Activated T-cell treated with anti-CD3 and anti-CD28 coated beads for 1 hour (primary cell): ENCODE measurements at places on chromosomes 11 and 22.

DNA sequence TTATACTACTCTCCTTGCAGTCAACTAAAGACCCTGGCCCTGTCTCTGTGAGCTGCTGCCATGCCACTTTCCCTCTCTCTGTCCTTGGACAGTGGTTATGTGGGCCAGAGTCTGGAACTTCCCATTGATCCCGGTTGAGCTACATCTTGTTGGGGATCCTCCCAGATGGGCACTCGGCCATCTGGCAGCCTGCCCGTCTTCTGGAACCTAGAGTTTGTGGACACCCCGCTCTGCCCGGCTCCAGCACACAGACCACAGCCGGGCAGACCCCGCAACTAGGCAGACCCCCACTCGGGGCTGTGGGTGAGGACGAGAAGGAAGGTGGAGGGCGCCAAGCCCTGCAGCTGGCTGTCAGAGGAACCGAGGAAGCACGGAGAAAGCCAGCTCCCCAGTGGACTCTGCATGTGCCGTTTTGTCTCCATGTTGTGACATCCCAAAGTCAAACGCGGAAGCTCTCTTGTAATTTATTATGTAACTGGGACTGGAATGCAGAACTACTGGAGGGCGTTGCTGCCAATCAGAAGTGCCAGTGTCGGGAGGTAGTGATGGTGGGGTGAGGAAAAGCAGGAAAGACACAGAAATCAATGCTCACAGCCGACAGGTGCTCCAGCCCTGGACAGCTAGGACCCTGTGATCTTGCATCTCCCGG is 207.7 kb downstream of the CEP164 start:
- DNase-seq, result no peak

DNA sequence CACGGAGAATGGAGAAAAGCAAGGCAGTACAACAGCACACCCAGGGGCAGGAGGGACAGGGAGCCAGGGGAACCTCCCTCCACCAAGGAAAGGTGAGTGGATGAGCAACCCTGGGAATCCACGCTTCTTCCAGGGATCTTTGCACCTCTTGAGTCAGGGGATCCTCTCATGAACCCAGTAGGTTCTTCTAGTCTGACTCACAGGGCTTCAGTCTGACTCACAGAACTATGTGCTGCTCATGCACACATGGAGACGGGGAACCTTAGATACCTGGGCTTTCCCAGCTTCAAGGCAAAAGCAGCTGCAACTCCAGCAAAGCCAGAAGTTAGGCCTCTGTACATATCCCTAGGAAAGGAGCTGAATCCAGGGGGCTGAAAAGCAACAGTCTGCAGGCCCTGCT is 1021.4 kb upstream of the TENM4 start:
- no peak for DNase-seq

DNA sequence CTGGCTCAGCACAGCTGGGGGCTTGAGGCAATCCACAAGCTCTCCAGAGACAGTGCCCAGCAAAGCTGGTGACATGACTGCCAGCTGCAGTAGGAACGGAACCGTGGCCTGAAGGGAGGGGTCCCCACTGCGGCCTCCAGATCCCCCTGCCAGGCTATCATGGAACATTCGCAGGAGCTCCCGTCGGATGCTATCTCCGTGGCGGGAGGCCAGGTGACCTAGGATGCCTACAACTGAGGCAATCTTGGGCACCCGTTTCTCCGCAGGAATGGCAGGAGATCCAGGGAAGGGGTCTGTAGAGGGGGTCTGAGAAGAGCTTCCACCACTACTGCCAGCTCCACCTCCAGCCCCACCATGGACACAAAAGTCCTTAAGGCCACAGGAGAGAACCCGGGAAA is 2.6 kb upstream of the GANAB start:
- DNase-seq, result no peak

- no peak for DNase-seq
Measured at GRCh38 chr11:2149460-2149859, 10.3 kb upstream of the IGF2 start.

- no peak for DNase-seq
Measured at GRCh38 chr22:37178350-37179125, 9.5 kb downstream of the C1QTNF6 start.

- no peak for DNase-seq
Measured at GRCh38 chr22:44314425-44315067, 1.8 kb upstream of the SHISAL1 start.

DNA sequence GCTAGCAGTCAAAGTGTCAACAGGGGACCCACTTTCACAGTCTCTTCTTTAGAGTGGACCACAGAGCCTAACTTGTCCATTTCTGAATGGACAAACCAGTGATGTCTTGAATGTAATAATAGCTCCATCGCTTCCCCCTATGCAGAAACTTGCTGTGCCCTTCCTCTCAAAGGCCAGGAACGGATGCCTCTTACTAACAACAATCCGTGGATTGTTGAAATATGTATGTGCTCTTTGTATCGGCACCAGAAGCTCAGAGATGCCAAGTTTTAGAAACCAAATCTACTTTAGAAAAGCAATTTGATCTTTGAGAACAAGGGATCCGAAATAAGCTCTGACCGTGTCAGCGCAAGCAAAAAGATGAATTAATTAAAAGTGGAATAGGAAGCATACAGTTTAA is 259.5 kb upstream of the POU2AF2 start:
- DNase-seq, result no peak

- no peak for DNase-seq
Measured at GRCh38 chr22:36467946-36468345, 13.5 kb downstream of the TXN2 start.

GRCh38 chr11:121452609-121453150 is at the start of gene SORL1-AS1:
Gene SORL1-AS1 (minus strand): TSS chr11:121452967.
- no peak for DNase-seq

DNA sequence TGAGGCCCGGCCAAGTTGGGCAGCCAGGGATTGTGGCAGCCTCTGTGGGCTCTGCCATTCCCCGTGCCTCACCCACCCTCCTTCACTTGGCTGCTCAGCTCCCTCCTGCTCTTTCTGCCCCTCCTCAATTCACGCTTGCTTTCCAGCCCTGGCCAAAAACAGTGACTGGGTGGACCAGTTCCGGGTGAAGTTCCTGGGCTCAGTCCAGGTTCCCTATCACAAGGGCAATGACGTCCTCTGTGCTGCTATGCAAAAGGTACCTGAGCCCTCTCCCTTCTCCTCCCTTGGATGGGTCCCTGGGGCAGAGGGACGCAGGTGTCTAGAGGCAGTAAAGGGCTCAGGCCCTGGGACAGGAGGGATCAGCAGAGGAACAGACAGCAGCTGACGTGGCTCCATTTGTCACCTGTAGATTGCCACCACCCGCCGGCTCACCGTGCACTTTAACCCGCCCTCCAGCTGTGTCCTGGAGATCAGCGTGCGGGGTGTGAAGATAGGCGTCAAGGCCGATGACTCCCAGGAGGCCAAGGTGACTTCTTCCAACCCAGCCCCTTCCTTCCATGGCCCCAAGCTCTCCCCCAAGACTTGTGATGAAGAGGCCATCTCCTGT is 2.7 kb downstream of the FREY1 start:
- no peak for DNase-seq

DNA sequence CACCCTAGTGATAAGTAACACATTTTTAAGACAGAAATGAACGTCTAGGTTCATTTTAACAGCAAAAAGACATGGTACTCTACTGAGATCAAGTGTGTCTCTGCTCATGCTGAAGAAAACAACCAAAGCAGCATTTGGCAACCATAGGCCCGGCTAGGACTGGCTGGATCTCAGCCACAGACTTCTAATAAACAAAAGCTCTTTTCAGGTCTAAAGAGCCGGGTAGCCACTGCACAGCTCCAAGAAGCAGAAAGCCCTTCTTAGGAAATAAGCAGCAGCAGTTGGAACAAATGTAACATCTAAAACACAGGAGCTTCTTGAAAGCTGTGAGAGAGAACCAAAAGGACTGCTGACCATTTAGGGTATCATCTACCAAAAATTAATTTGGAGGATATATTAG is 37.6 kb downstream of the PITPNB start:
- no peak for DNase-seq

GRCh38 chr11:17543574-17544180 is 539 bp downstream of the USH1C start:
- DNase-seq, result no peak

GRCh38 chr11:78577495-78577894 is 2.8 kb upstream of the NARS2 start:
- no peak for DNase-seq

- DNase-seq, result no peak
Measured at GRCh38 chr22:22673628-22674027, 29.2 kb downstream of the GGTLC2 start.

GRCh38 chr11:93579187-93579751 is 36.1 kb upstream of the SMCO4 start:
- DNase-seq, result no peak

DNA sequence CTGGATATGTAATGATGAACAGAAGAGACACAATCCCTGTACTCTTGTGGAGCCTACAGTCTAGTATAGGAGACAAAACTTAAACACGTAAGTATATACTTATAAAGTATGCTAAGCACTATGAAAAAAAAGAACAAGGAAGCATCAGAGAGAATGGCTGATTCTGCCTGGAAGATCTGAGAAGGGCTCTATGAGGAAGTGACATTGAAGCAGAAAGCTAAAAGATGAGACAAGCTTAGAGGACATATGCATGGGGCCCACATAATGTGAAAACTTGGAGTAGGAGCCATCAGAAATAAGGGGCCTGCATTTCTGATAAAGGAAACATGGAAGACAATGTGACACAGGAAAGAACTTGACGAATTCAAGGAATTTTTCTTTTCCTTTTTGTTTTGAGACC is 16.6 kb downstream of the SAA1 start:
- no peak for DNase-seq

DNA sequence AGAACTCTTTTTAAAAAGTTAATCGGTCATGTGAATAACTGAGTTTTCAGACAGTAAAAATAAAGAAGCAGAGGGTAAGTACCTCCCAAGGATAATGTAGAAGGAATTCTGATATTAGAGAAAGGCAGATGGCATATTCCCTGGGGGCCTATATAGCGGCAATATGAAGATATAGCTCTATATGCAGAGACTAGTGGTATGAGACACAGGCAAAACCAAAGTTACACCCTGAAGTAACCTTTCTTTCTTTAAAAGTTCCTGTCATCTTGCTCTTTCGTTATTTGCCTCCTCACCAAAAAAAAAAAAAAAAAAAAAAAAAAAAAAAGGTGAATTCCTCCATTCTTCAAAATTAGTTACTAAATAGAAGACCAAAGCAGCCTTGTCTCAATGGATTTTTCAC is 76.2 kb upstream of the ARHGAP32 start:
- DNase-seq, result no peak

DNA sequence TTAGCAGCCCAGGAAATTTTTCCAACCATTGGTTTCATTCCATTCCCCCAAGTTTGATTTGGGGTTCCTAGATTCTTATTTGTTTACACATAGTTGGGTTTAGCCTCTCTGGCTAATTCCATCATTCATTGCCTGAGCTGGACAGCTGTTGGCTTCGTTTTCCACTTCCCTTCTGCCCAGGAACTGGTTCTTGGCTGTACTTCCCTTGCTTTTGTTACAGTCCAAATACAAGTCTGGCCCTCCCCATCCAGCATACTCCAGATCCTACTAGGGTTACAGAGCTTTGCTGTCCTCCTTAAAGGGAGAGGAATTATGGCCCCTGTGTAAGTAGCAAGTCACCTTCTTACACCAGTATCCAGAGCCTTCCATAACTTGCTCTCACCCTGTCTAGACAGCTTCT is 356.3 kb downstream of the FAT3 start:
- DNase-seq, result no peak

DNA sequence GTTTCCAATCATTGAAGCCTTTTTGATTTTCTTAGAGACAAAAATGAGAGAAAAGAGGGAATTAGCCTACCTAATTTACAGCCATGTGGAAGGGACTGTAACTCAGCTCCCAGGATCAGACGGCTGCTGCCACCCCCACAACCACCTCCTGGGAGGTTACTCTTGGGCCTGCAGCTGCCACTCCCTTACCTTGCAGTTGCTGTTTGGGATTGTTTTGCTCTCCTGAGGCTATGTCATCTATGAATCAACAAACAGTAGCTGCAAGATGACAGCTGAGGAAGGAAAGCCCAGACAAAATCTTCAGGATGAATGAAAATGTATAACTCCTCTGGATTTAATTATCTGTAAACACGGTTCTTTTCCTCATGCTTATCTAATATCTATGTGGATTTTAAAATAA is 28.0 kb upstream of the ZC3H12C start:
- no peak for DNase-seq

- no peak for DNase-seq
Measured at GRCh38 chr11:108216988-108217387, 5.5 kb downstream of the NPAT start.

DNA sequence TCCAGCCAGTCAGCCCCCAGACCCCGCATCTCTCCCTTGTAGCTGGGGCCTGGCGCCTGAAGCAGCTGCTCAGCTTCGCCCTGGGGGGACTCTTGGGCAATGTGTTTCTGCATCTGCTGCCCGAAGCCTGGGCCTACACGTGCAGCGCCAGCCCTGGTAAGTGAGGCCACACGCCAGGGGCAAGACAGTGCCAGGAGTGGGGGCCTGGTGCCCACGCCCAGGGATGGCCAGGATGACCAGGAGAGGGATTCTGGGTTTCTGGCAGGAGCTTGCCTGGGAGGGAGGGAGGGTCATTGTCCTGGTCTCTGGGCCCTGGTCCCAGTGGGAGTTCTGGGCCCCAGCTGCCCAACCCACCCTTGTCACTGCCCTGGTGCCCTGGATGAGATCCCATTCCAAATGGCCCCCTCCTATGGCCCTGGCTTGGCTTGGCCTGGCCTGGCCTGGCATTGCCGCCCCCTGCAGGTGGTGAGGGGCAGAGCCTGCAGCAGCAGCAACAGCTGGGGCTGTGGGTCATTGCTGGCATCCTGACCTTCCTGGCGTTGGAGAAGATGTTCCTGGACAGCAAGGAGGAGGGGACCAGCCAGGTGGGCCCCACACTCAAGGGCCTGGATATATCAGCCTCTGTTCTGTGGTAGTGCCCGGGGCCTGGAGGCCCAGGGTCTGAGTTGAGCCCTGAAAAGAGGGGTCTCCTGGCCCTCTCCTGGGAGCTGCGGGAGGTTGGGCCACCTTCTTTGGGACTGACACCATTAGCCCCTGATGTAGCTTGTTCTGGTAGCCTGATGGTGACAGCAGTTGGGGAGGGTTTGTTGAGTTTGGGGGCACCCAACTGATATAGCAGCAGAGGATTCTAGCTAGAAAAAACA is 3.7 kb downstream of the SLC39A13 start:
- DNase-seq, result peak; percentile 51

- DNase-seq, result peak; percentile 10
Measured at GRCh38 chr22:29202212-29203192, 3.2 kb upstream of the EMID1 start.

GRCh38 chr22:29106839-29107238 is 34.0 kb downstream of the KREMEN1 start:
- DNase-seq, result no peak

DNA sequence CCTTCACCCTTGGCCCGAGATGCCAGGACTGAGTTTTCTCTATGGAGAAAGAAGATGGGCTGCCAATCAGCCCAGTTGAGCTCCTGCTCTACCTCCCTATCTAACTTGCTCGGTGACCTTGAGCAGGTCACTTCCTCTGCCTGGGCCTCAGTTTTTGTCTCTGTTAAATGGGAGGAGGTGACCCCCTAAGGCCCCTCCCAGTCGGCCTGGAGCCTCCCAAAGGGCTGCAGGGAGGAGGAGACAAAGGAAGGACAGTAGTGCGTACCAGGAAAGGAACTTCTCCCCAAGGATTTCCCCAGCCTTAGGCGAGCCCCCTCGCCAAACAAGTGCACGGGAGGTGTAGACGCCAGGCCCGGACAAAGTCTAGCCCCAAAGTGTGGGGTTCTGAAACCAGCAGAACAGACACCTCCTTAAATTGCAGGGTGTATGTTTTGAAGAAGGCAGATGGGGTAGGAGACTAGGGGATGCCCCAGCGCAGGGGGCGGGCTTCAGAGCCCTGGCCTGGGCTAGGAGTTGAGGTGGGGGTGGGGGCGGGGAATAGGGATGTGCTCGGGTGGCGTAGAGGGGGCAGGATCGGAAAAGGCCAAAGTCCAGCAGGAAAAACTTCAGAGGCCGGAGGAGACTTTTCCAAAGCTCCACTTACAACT is 1.0 kb downstream of the CBX7 start:
- DNase-seq, result no peak
